ENCODE measurements at places on chromosomes 6 and 20.

DNA sequence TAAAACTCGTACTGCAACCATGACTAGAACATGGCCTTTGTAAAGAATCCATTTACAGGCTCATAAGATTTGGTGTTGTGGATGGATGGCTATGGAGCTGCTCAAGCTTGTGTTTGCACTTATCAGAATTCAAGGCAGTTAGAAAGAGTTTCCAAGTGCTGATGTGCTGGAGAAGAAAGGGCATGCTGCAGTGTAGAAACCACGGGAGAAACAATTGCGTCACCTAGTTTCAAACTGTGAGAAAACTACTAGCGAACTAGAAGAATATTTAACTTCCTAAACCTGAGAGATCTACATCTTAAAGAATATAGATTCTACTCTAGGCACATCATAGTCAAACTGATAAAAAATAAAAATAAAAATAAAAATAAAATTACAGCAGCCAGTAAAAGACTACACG, 116.2 kb downstream of the SGK1 start:
- no peak for DNase-seq

GRCh38 chr20:20201124-20201523, 148.8 kb downstream of the CFAP61 start:
- no peak for DNase-seq

DNA sequence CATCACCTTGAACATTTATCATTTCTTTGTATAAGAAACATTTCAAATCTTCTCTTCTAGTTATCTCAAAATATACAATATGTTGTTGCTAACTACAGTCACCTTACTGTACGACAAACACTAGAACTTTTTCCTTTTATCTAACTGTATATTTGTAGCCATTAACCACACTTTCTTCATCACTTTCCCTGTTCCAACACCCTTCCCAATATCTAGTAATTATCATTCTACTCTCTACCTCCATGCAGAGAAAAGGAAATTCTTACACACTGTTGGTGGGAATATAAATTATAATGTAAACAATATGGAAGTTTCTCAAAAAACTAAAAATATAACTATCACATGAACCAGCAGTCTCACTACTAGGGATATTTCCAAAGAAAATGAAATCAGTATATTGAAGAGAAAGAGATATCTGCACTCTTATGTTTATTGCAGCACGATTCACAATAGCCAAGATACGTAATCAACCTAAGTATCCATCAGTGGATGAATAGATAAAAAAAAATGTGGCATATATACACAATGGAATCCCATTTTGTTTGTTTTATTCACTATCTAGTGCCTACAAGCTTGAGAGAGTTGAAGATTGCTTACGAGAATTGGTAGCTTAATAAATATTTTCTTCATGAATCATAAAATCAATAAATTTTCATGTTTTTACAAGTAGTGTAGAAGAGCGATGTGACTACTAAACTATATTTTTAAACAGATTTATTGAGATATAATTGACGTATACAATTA, 2.4 kb downstream of the RHAG start:
- no peak for DNase-seq

DNA sequence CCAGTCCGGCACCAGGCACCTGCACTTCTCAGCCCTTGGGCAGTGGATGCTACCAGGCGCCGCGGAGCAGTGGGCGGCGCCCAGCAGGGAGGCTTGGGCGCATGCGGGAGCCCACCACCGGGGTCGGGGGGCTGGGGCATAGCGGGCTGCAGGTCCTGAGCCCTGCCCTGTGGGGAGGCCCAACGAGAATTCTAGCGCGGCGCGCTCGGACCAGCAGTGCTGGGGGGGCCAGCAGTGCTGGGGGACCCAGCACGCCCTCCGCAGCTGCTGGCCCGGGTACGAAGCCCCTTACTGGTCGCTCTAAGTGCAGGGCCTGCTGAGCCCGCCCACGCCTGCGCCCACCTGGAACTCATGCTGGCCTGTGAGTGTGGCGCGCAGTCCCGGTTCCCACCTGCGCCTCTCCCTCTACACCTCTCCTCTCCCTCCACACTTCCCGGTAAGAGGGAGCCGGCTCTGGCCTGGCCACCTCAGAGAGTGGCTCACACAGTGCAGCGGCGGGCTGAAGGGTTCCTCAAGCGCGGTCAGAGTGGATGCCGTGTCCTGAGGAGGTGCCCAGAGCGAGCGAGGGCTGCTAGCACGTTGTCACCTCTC, 28.5 kb upstream of the SERPINB1 start:
- DNase-seq = no peak

- DNase-seq = no peak
These were observed 178.7 kb downstream of the OTOR start for GRCh38 chr20:16926626-16927430.

DNA sequence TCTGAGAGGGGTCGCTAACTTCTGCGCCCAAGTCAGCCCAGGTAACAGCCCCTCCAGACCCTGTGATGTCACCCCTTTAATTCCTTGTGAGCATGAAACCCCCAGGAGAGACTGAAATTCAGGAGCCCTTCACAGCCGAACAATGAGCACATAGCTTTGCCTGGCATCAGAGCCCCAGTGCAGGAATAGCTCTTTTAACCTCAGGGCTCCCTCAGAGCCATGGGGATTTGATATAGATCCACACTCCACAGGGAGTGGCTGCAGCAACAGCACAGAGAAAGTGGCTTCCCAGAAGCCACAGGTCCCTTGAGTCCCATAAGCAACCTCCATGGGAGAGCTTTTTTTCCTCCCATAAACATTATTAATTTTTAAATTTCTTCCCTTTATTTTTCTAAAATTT, 150.0 kb upstream of the MARCKS start:
- no peak for DNase-seq

GRCh38 chr20:10846766-10847165, 173.0 kb upstream of the JAG1 start:
- no peak for DNase-seq

- no peak for DNase-seq
These were observed 4.5 kb downstream of the RING1 start for GRCh38 chr6:33212857-33213165.

DNA sequence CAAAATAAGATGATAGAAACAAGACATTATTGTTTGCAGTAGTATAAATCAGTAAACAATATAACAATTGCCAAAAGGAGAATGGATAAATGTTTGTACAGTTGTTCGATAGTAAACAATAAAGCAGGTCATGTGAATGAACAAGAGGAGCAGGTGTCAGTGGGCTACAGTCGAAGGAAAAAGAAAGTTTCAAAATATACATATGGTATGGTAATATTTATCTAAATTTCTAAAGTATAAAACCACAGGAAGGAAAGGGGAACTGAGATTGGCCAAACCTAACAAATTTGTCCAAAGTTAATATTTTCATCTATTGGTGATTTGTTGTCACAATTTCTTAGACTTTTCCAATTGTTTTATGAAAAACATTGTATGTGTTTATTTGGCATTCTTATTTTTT, 110.9 kb downstream of the SH3BGRL2 start:
- no peak for DNase-seq

DNA sequence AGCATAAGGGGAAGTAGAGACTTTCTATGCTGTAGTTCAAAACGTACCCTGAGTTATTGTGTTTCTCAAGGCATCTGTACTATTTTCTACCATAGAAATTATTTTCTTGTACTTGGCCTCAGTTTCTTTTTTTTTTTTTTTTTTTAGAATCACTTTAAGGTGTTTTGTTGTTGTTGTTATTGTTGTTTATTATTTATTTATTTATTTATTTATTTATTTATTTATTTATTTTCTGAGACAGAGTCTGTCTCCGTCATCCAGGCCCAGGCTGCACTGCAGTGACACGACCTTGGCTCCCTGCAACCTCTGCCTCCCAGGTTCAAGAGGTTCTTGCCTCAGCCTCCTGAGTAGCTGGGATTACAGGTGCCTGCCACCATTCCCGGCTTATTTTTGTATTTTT, 179.1 kb downstream of the GRIK2 start:
- DNase-seq = no peak

DNA sequence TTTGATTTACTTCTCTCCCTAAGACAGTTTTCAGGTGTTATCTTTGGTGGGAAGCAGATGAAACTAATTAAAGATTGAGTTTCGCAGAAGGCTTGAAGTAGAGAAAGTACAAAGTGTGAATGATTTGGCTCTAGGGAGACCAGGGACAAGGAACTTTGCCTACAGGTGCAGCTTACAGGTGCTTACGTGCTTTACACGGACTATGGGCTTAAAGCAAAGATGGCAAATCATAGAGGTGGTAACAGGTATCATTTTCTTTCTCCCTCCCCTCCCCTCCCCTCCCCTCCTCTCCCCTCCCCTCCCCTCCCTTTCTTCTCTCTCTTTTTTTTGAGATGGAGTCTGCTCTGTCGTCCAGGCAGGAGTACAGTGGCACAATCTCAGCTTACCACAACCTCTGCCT, 136.3 kb downstream of the SLC35B3 start:
- no peak for DNase-seq

DNA sequence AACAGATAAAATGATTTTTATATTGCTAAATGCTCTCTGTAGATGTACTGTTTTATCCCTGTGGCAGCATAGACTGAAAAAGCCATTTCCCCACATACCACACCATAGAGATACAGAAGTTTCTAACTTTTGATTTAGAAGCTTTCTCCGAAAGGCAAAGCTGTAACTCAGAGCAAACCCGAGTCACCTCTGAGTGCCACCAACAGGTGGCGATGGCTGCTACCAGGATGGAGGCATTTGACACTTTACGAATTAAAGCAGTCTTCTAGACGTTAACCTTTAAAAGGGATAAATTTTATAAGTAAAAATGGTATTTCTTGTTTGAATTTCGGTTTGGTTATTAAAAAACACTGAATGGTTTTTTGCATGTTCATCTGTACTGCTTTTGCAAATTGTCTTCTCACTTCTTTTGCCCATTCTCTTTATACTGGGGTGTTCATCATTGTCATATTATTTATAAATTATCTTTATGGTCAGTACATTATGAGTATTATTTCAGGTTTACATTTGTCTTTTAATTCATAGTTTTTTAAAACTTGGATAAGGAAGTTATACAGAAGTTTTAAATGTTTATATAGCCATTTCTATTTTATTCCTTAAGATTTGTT, 201.0 kb upstream of the CEP162 start:
- no peak for DNase-seq

GRCh38 chr6:137728386-137729349, 138.4 kb upstream of the TNFAIP3 start:
- DNase-seq = no peak

- no peak for DNase-seq
These were observed 154.0 kb downstream of the TSHZ2 start for GRCh38 chr20:53126185-53126584.

DNA sequence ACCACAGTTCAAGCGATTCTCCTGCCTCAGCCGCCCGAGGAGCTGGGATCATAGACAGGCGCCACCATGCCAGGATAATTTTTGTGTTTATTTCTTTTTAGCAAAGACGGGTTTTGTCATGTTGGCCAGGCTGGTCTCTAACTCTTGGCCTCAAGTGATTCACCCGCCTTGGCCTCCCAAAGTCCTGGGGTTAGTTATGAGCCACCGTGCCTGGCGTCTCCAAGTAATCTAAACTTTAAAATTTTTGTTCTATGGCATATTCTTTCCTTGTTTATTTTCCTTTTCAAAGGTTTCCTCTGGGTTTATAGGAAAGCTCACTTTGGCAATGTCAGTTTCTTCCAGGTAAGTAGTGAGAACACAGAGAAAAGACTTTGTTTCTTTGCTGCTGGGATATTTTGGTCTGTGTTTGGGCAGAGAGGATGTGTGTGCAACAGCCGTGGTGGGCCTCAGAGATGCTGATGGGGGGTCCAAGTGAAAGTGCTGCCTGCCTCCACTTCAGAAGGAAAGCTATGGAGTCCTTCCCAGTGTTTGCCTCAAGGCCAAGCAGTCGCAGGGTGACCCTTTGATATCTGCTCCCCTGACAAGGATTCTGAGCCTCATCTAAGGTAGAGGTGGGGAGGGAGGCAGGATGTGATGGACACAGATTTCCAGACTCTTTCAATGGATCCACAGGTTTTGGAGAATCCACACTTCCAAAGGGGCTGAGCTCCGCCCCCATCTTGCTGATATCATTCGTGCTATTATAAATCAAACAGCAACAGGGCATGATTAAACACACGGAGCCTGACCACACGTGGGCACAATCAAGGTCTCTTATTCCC, 2.3 kb downstream of the LRP11 start:
- DNase-seq = no peak

- no peak for DNase-seq
These were observed 117.4 kb upstream of the FRMD1 start for GRCh38 chr6:168196385-168196860.

- no peak for DNase-seq
These were observed 670.9 kb downstream of the HTR1B start for GRCh38 chr6:76792394-76792793.

DNA sequence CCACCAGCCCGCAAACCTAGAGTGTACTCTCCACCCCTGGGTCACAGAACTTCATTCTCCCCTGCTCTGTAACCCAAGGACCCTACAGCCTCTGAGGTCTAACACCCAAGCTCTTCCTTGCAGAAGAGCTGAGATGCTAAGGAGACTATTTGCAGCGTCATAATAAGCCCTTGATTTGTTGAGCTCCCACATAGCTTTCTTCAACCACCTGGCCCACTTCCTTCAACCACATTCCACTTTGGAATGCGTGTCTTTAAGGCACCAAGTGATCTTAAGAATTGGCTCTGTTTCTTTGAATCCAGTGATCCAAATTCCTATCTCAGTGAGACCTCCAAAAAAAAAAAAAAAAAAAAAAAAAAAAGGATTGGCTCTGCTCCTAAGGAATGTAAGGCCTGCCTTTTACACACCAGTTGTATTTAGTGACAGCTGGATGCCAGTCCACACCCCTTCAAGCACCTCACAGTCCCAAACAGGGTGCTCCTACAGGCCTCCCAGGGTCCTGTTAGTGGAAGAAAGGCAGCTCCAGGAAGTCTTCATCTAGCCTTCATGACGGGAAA, 106.2 kb downstream of the UBE3D start:
- DNase-seq = no peak

DNA sequence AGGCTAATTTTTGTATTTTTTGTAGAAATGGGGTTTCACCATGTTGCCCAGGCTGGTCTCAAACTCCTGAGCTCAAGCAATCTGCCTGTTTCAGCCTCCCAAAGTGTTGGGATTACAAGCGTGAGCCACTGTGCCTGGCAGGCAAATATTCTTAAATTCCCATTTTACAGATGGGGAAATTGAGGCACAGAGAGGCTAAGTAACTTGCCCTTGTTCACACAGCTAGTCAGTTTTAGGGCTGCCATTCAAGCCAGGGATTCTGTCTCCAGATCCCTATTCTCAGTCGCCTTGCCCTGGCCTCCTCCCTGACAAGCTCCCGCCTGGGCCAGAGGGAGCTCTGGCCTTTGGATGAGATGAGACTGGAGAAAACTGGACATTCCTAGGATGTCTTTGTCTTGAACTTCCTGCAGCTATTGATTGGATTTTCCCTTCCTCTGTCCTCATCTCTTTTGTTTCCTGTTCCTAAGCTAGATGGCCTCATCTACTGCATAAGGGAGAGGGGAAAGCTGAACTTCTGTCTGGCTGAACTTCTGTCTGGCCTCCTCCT, 90.5 kb downstream of the NDUFAF5 start:
- no peak for DNase-seq

Measured in activated effector memory CD4-positive, alpha-beta T cell treated with anti-CD3 and anti-CD28 coated beads, Interleukin-2, amount 50 U/mL, for 16 hours (primary cell).